Esophagus squamous epithelium (tissue), 5 donors: ENCODE measurements at places on chromosomes 2 and 18. TPM values are rescaled to one million over a fixed set of nuclear protein-coding genes. Genes with fewer than 3 reads are reported as not detected.

DNA sequence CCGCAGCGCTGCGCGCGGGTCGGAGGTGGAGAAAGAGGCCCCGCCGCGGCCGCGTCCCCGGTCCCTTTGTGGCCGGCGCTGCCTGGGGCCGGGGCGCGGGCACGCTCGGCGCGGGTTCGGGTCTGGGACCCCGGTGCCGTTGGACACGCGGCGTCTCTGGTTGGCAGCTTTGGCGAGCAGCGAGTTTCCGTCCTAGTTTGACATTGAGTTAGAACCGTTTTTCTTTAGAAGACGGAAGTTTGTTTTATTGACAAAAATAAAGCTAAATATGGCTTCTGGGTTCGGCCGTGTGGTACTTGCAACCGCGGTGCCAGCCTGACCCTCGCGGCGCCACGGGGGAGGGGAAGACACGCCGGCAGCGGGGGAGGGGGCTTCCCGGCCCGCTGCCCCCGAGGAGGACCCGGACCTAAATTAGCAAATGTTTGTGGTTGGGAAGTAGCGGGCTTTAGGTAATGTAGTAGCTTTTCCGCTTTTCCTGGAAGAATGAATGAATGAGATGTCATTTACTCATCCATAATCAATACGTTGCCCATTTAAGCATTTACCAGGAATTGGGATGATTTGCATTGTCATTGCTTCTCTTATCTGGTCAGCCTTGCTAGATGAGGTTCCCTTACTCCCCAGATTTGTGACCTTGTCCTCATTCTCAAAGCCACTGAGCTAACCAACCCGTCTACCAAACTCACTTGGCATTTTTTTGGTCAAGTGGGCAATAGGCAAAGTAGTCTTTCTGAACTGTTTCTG lies 530 bp downstream of the GALNT1 start:
- DNase-seq = no peak

DLGAP1 gene
- 0.09 TPM for total RNA-seq

DNA sequence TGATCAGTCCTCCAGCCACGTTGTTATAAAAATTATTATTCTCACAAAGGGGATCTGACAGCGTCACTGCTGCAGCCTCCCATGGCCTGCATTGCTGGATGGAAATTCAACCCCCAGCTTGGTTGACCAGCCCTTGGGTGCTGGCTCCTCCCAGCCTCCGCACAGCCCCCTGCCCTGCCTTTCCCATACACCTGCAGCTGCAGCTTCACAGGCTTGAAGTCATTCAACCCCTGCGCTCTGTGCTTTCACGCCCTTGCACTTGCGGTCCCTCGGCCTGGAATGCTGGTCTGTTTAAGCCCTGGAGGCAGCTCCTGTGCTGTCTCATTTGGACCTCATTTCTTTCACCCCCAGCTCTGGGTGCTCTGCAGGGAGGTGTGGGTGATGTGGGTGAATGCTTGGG lies 860 bp upstream of the CD8A start:
- DNase-seq = no peak

GRCh38 chr18:66210875-66211274 lies 393.0 kb downstream of the CDH19 start:
- no peak for DNase-seq
